ENCODE measurements at places on chromosomes 4 and X.
A peak's percentile ranks its signal among the peaks of the same experiment; 100 is the strongest.

GRCh38 chr4:167234316-167234881 is at the start of gene SPOCK3:
TSS of gene SPOCK3 (minus strand) at chr4:167234494.
- DNase-seq, result peak; percentile 31

- DNase-seq, result no peak
These were observed 1.5 kb upstream of the PAPSS1 start for GRCh38 chr4:107721436-107722100.

DNA sequence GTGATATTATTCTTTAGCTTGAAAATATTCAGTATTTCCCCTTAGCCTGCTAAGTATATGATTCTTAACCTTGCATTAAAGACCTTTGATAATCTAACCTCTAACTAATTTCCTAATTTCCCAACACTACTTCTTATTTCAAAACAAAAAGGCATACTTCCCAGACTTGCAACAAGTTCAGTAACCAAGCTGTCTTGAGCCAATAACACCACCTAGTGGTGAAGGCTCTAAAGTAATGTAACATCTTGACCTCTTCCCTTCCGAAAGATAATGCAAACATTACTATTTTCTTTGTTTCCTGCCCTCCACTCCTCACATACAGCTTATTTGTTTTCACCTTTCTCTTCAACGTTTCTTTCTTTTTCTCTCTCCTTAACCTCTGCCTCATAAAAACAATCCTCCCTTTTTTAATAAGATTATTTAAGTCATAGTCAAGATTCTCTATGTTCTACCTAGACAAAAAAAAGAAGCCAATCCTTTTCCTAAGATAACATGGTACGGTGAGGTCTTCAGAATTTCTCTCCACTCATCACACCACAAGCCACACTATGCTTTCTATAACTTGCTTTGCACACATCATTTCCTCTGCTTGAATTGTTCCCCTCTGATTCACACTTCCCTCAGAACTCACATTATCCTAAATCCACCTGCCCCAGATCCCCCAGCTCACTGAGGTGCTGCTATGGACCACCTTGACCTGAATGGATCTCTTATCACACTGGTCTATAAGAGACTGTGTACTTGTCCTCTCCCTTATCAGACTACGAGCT is 3.5 kb downstream of the FAT1 start:
- DNase-seq, result peak; percentile 73

- no peak for DNase-seq
These were observed 376.7 kb upstream of the SMIM31 start for GRCh38 chr4:164377277-164377676.

GRCh38 chrX:136146614-136147314 is 569 bp upstream of the FHL1 start:
- no peak for DNase-seq

- peak; percentile 49 for DNase-seq
These were observed 77.3 kb upstream of the NOCT start for GRCh38 chr4:138938366-138938690.
